ENCODE measurements at places on chromosomes 6 and 20.

DNA sequence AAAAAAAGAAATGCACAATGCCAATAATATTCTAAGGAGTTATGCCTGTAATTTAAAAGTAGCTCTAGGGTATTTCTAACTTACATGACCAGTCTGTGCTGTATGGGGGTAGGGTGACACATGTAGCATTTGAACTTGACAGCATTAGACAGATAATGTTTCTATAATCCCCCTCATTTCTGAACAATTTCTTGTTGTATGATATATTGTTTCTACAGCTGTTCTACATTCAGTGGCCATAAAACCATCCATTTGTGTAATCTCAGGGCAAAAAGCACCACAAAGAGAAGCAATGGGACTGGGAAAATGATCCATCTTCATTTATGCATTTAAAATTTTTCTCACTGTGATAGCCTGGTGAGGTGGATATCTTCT is 767.8 kb downstream of the TFAP2A start:
- ATAC-seq: no peak

DNA sequence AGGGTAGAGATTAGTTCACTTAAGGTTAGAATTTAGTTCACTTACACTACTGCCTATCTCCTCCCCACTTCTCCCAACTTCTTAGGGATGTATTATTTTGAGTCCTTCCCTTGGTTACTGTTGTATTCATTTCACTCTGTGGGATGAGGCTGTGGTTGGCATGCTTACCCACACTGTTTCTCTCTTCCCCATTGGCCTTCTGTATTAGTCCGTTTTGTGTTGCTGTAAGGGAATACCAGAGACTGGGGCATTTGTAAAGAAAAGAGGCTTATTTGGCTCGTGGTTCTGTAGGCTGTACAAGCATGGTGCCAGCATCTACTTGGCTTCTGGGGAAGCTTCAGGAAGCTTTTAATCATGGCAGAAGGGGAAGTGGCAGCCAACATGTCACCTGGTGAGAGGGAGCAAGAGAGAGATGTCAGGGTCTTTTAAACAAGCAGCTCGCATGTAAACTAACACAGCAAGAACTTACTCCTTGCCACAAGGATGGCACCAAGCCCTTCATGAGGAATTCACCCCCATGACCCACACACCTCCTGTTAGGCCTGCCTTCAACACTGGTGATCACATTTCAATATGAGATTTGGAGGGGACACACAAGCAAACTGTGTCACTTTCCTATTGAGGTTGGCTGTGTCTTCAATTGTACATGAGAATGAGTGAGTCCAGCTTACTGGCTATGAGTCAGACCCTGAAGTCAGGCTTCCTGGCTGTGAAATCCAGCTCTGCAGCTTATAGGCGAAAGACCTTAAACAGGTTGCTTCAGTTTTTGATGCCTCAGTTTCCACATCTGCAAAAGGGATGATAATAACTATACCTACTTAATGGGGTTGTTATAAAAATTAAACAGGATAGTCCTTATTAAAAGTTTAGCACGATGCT is 53.3 kb downstream of the SYNDIG1 start:
- ATAC-seq: no peak

DNA sequence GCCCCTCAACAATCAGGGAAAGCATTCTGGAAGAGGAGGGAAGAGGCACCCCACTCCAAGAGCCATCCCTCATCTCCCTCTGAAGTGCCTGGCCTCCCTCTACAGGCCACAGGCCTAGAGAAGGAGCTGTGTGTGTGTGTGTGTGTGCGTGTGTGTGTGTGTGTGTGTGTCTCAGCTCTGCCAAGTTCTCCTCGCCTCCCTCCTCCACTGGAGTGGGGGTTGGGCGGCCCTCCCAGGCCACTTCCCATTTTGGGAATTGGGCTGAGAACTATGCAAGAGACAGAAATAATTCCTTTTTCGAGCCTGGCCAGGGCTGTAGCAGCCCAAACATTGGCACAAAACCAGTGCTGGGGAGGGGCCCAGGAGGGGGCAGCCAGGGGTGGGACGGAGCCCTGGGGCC is 35.7 kb downstream of the KCNB1 start:
- ATAC-seq: peak; percentile 86

GRCh38 chr6:125099211-125100073 is 54.1 kb upstream of the TPD52L1 start:
- ATAC-seq: peak; percentile 81

- peak; percentile 72 for ATAC-seq
Observed at GRCh38 chr6:158666628-158667359, 16.9 kb downstream of the SYTL3 start.

All from gastroesophageal sphincter (tissue), 4 donors.